Activated CD4-positive, alpha-beta T cell treated with anti-CD3 and anti-CD28 coated beads for 1 hour (primary cell): ENCODE measurements at places on chromosomes 5 and 9.

DNA sequence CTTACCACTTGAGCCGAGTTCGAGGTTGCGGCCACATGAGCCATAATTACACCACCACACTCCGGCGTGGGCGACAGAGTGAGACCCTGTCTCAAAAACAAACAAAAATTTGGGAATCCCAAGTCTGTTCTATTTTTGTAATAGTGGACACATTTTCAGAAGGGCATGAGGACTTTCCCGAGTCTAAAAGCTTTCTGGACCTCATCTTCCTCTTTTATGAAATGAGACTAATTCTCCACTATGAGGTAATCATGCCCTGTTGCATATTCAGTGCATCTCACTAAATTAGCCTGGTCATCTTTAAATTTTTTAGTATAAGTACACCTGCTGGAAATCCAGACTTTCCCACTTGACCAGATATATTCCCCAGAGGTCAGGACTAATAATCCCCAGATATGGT is 55.7 kb downstream of the GGTA1 start:
- no peak for DNase-seq

- no peak for DNase-seq
Observed at GRCh38 chr9:135304886-135305285, 174.7 kb upstream of the PPP1R26 start.

- no peak for DNase-seq
Observed at GRCh38 chr5:149636861-149637246, 55.6 kb downstream of the ARHGEF37 start.

GRCh38 chr5:74432216-74432615 is 208.3 kb downstream of the ENC1 start:
- DNase-seq: no peak

DNA sequence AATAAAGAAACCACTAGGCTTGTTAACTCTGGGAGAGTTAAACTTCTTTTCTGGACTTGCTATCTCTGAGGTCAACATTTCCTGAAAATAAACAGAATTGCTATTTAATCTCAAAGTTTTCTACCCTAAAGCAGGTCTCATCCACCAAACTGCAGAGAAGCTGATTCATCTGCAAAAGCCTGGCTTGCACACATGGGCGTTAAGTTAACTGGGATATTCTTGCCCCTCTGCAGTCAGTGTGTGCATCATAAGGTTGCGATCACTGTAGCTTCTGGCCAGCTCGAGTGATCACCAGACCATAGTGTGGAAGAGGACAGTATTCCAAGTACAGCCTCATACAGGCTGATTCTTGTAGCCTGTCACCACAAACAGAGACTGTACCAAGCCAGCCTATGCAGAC is 99.2 kb downstream of the SPOCK1 start:
- no peak for DNase-seq

GRCh38 chr9:16064771-16065170 is 511.9 kb downstream of the CCDC171 start:
- no peak for DNase-seq

DNA sequence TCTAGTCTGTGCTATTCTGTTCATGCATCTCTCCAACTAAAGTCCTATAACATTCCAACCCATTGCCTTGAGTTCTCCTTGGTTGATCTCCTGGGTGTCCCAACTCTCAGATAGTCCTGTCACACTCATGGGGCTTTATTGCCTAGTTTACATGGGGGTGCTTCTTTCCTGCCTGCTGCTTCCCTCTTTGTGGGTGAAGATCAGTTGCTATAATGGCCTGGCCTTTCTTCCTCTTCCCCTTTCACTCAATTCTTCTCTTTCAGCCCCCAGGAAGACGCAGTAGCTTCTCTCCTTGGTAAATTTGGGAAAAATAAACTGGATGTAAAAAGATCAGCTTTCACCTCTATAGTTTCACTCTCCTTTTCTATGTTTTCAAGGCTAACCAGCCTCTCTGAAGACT is 66.5 kb downstream of the PTCD2 start:
- no peak for DNase-seq

- no peak for DNase-seq
Observed at GRCh38 chr5:129963359-129963758, 59.1 kb downstream of the CHSY3 start.

GRCh38 chr9:98971168-98971914 is 27.6 kb downstream of the COL15A1 start:
- DNase-seq: no peak

- no peak for DNase-seq
Observed at GRCh38 chr5:95083606-95084005, 201.3 kb downstream of the MCTP1 start.

DNA sequence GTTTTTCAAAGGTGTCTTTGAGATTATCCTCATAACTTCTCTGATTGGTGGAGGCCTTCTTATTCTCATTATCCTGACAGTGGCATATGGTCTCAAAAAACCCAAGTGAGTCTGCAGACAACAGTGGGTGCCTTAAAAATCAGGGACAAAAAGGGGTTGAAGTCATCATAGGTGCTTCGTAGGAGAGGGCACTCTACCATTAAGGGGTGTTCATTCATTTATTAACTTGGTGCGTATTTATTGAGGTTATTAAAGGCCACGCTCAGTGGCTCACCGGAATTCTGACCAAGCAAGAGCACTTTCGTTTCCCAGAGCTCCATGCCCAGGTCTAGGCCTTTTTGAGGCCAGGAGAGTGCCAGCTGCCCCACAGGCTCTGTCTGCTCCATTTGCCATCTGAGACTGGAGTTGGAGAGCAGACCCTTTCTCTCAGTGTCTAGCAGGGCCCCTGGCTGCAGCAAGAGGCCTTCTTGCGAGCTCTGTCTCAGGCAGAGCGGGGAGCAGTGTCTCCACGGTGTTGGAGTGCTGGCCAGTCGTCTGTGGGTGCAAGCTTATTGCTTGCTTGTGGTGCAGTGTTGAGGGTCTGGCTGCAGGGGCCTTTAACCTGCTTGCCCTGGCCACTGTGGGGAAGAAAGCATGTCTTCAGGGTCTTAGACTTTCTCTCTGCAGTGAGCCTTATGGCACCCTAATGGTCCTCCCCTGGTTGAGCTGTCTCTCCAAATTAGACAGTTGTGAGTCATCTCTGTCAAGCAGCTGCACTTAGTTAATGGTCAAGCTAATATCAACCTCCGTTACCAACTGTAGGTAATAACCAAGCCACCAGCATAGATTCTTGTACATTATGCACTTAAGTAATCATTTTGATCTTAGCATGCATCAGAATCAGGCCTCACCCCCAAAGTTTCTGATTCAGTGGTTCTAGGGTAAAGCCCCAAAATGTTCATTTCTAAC is 62.6 kb downstream of the IL31RA start:
- no peak for DNase-seq

DNA sequence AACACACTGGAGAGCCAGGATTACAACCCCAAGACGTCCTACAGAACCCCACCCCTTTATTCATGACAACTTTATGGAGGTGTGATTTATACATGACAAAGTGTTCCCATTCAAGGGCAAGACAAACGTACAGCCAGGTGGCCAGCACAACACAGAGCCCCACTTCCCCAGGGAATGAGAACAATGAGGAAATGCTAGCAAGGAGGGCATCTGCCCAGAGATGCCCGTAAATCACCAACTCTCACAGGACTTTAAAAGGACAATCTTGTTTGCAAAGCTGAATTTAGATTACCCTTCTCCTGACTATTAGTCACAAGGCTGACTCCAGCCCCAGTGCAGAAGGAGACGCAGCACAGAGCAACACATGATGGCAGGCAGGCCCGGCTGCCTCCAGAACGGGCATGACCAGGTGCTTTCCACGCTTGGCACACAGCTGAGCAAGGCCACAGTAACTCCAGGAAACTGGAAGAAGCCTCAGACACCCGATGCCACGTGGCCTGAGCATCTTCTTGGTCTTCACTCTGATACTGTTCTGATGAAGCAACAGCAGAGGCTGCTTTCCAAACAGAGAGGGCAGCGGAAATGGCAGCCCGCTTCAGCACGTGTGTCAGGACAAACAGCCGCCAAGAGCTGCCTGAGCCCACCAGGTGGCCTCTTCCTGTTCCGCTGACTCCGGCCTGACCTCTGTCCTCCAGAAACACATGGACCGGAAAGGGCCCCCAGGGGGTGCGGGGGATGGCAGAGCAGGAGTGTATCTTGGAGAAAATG is 51.4 kb downstream of the ROR2 start:
- no peak for DNase-seq

DNA sequence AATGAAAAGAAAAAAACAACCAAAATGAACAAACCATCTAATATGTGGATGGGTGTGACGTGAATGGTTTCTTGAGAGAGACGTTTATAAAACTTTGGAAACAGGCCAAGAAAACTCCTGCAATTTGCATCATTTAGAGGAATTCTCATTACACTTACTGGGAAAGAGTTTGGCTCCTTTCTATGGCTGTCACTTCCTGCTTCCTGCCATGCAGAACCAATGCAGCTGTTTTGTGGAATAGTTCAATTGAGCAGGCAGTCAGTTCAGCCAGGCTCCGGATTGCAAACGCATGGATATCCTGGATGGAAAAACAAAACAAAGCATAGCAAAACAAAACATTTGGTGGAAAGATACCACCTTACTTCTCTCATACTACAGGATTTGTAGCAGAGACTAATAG is 36.6 kb downstream of the FAM114A2 start:
- DNase-seq: no peak
